Activated T-cell treated with anti-CD3 and anti-CD28 coated beads for 24 hours (primary cell): ENCODE measurements at places on chromosomes 3 and 15.

DNA sequence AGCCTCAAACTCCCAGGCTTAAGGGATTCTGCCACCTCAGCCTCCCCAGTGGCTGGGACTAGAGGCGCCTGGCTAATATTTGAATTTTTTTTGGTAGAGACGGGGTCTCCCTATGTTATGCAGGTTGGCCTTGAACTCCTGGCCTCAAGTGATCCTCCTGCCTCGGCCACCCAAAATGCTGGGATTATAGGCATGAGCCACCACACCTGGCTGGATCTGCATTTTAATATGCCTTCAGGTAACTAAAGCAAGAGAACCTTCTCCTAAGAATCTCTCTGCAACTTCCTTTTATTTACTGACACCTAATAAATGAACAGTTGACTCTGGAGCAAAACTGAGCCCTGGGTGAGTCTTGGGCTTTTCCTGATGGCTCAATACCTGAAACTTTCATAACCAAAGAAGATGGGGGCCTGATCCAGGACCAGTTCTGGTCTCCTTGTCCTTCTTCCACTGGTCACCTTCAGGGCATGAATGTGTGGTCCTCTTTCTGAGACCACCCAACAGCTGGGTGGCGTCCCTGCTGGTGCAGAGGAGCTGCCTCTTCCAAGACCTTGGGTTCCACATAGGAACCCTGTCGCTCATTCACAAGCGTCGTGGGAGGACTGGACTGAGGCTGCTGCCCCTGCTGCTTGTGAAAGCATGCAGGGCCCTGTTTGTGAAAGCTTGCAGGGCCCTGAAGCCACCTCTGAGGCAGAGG lies 28.2 kb downstream of the CCR9 start:
- DNase-seq = no peak

- DNase-seq = no peak
Measured at GRCh38 chr15:51801391-51801835, 28.0 kb upstream of the TMOD3 start.

- no peak for DNase-seq
Measured at GRCh38 chr3:29144807-29145206, 136.1 kb upstream of the RBMS3 start.

DNA sequence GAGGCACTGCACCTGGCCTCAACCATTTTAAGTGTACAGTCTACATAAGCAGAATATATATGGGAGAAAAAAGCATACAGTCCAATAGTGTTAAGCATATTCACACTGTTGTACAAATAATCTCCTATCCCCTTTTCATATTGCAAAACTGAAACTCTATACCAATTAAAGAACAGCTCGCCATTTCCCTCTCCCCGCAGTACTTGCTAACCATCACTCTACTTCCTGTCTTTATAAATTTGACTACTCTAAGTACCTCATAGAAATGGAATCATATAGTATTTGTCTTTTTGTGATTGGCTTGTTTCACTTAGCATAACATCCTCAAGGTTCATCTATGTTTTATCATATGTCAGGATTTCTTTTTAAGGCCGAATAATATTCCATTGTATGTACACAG lies 21.6 kb upstream of the TASOR start:
- no peak for DNase-seq
